ENCODE measurements at places on chromosomes 5 and 9. TPM values are rescaled to one million over a fixed set of nuclear protein-coding genes. Genes with fewer than 3 reads are reported as not detected.

ABO gene
- total RNA-seq, result 0.14 TPM

RASEF gene
- 3.9 TPM for total RNA-seq

- H3K27ac ChIP-seq, result no peak overlapping the region
- H3K4me3 ChIP-seq, result no peak overlapping the region
These were observed 57.6 kb downstream of the ANKRD55 start for GRCh38 chr5:56175488-56175887.

GRCh38 chr5:98187945-98188344, 585.5 kb upstream of the RGMB start:
- H3K4me1 ChIP-seq, result no peaks in the 10 kb centered on the region
- no peaks in the 10 kb centered on the region for H3K36me3 ChIP-seq

GRCh38 chr9:122228191-122228567, 578 bp downstream of the LHX6 start:
- no peaks in the 10 kb centered on the region for H3K4me1 ChIP-seq
- no peak overlapping the region for H3K27ac ChIP-seq
- H3K4me3 ChIP-seq, result peak overlapping the region; percentile 31
- DNase-seq, result no peak

- H3K4me1 ChIP-seq, result peaks cover 14% of the 10 kb centered on the region
- no peak overlapping the region for H3K4me3 ChIP-seq
- no peaks in the 10 kb centered on the region for H3K27me3 ChIP-seq
- peak; percentile 64 for DNase-seq
These were observed 358.6 kb downstream of the IRX1 start for GRCh38 chr5:3954199-3954598.
